Activated CD4-positive, alpha-beta memory T cell treated with anti-CD3 and anti-CD28 coated beads, Interleukin-2, amount 10 ng/mL, durations not matched to agents 7 days and 5 days (primary cell): ENCODE measurements at places on chromosomes 12 and 14.

GRCh38 chr12:111283521-111283920 is 85.4 kb downstream of the PHETA1 start:
- DNase-seq, result no peak

DNA sequence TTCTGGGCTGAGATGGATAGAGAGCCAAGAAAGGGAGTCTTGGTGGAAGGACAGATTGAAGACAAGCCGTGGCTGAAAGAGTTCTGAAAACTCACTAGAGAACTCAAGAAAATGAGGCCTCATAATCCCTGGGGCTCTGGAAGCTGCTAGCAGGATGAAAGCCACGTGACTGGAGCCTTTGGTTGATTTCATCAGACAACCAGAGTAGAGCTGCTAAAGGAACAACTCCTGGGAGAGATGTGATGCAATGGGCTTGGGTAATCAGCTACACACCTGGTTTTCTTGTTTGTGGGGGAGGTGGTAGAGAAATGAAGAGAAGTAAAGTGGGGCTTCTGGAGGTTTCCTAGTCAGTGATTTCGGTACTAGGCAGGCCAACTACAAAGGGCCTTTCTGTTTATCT is 13.4 kb downstream of the CSRNP2 start:
- DNase-seq, result no peak

DNA sequence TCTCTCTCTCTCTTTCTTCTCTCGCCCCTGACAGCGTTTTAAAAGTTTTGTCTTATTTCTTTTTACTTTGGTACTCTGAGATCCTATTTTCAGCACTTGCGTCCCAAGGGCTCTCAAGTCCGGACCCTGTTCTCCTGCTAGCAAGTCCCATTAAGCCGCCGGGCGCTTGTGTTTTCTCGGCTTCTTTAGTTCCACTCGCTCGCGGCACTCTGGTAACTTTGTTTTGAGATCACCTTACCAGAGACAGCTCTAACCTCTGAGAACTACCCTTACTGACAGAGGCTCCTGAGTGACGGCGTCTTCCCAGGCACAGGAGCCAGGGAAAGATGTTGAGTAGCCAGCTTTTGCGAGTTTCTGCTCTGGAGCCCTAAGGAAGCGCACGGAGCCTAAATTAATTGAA is 2.7 kb upstream of the MYF5 start:
- DNase-seq, result no peak

GRCh38 chr14:44405011-44405486 is 102.0 kb downstream of the FSCB start:
- no peak for DNase-seq

DNA sequence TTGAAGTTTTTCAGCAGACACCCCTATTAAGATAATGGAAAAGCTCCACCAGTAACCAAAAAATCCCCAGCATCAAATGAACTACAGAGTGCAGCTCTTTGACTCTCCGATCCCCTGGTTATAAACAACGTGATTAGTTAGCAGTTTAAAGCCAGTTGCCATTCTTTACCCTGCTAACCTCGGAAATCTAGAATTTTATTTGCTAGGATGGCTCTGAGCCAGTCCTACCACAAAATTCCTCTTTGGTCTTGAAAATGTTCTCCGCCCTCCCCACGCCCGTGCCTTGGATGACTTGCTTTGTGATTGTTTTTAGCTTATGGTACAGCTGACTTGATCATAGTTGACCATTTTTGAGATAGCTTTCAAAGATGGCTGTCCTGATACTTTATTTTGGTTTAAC is 1.2 kb downstream of the KLHDC2 start:
- no peak for DNase-seq

GRCh38 chr12:110741341-110742095 is 1.2 kb downstream of the PPP1CC start:
- DNase-seq, result peak; percentile 41

DNA sequence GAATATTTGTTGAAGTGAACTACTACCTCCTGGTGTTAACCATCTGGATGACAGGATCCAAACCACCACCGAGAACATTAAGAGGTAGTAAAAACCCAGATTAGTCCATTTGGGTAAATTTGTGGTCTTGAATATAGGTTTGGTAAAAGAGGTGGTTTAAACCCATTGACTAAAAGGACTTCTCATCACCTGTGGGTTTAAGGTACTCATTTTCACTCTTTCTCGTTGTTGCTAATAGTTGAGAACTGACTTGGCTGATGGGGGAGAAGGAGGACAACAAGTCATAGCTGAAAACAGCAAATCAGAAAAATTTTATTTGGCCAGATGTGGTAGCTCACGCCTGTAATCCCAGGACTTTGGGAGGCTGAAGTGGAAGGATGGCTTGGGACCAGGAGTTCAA is 59.2 kb downstream of the ACADS start:
- no peak for DNase-seq

GRCh38 chr14:20341646-20342045 is 1.8 kb upstream of the PARP2 start:
- DNase-seq, result no peak

GRCh38 chr14:32779840-32780239 is 158.8 kb upstream of the NPAS3 start:
- no peak for DNase-seq

DNA sequence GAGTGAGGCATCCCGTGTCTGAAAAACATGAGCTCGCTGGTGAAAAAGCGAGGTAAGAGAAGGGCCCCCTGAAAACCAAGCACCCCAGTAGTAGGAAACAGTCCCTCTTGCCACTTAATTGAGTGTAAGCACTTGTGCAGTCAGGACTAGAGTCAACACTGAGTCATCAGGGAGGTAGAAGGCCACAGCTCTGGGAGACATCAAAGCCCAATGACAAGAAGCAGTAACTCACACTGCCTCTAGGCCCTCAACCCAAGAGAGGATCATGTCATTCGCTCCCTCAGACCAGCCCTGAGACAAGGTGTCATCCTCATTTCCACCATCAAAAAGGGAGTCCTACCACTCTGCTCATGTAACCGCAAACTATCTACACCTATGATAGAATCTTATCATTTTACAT is 17.8 kb downstream of the POMT2 start:
- peak; percentile 61 for DNase-seq

GRCh38 chr12:92722897-92723296 is 20.1 kb downstream of the PLEKHG7 start:
- no peak for DNase-seq

- DNase-seq, result no peak
Measured at GRCh38 chr12:124915239-124916236, 1.1 kb upstream of the UBC start.

GRCh38 chr14:61640158-61641136 is 54.9 kb upstream of the HIF1A start:
- no peak for DNase-seq

DNA sequence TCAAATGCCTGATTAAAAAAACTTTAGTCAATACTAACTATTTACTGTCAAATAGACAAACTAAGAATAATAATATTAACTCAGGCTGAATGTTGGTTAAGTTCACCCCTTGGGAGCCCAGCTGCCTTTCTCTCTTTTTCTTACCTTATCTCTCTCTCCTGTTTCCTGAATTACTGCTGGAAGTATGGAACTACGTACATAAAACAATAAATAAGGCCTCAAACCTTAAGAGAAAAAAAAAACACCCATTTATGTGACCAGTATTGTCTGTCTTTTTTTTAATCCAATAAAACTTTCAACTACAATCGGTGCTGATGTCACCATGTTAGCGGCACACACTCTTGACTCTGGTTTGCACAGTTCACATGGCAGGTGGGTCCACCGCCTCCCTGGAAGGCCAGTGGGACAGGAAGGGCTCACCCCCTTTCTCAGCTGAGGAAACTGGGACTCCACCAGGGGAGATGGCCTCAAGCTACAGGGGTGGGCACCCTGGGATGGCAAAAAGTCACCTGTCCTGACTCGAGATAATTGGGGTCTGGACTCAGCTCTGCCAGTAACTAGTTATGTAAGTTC is 21.3 kb downstream of the BCL11B start:
- DNase-seq, result no peak

- no peak for DNase-seq
Measured at GRCh38 chr12:45852508-45852907, 123.0 kb downstream of the ARID2 start.

DNA sequence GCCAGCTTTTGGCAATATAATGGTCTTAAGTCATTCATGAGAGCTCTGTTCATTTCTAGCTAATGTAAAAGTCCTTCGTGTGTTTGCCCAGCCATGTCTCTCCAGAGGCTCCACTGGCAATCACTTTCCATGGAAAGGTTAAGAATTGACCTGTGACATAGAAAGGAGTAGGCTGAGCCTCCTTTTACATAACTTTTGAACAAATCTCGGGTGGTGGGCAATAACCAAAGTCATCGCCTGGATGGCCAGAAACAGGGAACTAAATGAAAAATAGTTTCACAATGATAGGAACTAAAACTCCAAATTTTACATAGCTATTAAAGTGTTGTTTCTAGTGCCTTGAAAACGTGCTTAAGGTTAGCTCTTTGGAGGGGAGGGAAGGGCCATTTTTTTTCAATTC is 6.5 kb downstream of the BHLHE41 start:
- no peak for DNase-seq

GRCh38 chr14:62916551-62916950 is 128.7 kb downstream of the KCNH5 start:
- DNase-seq, result no peak

DNA sequence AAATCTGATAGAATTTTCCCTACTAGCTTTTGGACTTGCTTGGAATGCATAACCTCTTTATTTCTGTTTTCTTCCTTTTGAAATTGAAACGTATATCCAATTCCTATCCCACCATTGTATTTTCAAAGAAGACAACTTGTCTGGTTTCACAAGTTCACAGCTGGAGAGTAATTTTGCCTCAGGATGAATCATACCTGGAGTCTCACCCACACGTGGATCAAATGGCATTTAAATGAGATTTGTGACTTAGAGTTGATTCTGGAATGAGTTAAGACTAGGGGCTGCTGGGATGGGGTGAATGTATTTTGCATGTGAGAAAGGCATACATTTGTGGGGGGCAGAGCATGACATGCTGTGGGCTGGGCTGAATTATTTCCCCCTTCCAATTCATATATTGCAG is 516.5 kb upstream of the MGAT4C start:
- DNase-seq, result no peak

DNA sequence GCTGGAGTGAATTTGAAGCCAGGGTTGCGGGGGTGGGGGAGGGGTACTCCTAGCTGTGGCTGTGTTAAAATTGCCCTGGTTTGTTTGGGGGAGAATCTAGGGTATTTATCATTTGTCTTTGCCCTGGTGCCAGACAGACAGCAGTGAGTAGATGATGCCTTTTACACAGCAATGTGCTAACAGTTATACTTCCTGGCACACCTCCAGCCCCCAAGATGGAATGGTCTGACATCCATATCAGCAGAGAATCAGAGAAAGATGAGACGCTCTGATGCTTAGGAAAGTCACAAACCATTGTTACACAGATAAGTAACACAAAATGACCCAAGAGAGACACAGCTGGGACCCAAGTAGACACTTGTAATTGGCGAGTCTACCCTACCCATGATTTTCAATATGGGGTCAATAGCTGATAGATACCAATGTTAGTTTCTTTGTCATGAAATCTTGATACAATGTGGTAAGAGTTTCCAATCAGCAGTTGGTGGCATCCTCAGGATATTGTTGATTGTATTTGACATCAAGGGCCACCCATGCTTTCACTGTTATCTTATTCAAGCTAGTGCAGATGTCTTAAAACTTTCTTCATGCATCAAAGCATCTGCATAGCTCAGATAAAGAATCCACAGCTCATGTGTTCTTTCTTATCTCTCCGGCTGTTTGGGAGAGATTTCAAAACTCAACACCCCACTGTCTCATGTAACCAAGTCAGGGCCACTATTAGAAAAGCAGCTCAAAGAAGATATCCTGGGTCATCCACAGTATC is 2.6 kb upstream of the PRKAB1 start:
- DNase-seq, result no peak

DNA sequence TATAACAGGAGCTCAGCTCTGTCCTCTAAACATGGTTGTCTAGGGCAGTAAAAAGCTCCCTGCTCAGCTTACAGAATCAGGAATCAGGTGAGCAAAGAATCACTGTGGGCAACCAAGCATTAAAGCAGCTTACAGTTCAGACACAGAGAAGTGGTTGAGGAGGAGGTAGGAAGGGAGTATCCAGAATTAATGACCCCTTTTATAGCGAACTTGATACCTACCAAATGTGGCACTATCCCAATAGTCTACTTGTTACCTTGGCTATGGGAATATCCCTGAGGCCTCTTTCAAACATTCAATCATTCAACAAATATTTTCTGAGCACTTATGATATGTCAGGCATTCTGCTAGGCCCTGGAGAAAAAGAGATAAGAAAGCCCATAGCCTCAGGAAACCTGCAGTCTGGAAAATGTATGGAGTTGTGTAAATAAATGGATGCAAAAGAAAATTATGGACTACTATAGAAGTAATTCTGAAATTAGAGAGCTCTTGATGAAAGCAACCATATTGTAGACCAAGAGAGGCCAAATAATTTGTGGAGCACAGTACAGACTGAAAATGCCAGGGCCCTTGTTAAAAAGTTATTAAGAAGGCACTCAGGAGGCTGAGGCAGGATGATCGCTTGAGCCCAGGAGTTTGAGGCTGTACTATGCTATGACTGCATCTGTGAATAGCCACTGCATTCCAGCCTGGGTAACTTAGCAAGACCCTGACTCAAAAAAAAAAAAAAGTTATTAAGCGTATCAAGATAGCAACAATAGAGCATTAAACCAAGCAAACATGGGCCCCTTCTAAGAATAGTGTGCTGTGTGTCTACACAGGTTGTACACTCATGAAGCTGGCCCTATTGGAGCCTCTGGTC is 134.0 kb upstream of the CPSF6 start:
- no peak for DNase-seq

GRCh38 chr14:49463146-49463545 is 123.0 kb downstream of the RPS29 start:
- no peak for DNase-seq

GRCh38 chr12:9661720-9662119 is 7.8 kb upstream of the CLEC2D start:
- DNase-seq, result no peak

GRCh38 chr14:30243805-30244204 is 315.2 kb upstream of the G2E3 start:
- no peak for DNase-seq

GRCh38 chr12:124543052-124543589 is 24.3 kb downstream of the NCOR2 start:
- DNase-seq, result no peak
